G401 (cell line): ENCODE measurements at places on chromosomes 1 and 21.

GRCh38 chr1:218156595-218156994 is 128.5 kb upstream of the RRP15 start:
- no peak for DNase-seq

GRCh38 chr1:47727697-47728085 is 269.5 kb downstream of the TRABD2B start:
- DNase-seq = no peak

- DNase-seq = no peak
Observed at GRCh38 chr1:112172294-112172882, 182.9 kb upstream of the KCND3 start.

DNA sequence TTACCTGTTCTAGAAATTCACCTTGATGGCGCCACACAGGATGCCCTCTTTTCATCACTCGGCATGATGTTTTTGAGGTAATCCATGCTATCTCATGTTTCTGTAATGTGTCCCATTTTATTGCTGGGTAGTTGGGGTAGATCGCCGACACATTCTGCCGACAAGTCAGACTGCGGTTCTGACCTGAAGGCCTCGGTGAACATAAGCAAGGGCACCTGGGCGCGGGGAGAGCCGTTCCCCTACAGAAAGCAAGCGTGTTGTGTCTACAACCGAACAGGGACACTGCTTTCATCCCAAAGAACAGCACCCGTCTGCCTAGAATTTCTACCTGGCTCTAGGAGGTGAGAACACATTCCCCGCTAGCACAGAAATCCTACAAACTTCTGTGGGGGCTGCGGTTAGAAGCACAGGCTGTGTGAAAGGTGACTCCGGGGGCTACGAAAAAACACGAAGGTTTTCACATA is 149.2 kb downstream of the PPIAL4G start:
- DNase-seq = no peak

DNA sequence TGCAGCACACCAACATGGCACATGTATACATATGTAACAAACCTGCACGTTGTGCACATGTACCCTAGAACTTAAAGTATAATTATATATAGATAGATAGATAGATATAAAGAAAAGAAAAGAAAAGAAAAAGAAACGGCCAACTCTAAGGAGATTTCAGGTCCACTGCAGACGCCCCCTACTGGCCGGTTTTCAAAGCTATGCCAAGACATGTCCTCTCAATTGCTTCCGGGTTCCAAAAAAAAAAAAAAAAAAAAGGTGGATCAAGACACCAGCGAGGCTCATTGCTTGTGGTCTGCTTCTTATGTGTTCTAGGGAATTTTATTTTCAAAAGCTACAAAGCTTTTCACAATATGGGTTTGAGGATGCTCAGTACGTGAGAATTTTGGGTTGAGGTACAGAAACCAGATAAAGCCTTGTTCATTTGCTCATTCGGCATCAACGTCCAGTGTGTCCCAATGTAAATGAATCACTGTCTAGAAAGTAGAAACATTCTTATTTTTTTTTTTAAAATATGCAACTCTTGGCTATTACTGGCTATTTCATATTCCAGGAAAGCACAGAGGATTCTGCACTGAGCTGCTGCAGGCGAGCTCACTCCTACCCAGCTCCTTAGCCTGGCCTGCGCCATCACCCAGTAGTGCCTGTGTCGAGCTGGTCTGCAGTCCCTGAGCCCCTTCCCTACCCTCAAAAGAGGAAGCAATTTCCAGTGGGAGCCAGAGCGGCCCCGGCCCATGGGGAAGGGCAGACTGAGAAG is 643.0 kb downstream of the KIF26B start:
- no peak for DNase-seq

- DNase-seq = no peak
Observed at GRCh38 chr1:3676581-3677470, 24.5 kb downstream of the TP73 start.

- no peak for DNase-seq
Observed at GRCh38 chr1:43824795-43825194, 108.8 kb upstream of the ARTN start.

- no peak for DNase-seq
Observed at GRCh38 chr1:55466921-55467320, 251.8 kb upstream of the USP24 start.

GRCh38 chr1:189939967-189940366 is 537.7 kb downstream of the BRINP3 start:
- no peak for DNase-seq

DNA sequence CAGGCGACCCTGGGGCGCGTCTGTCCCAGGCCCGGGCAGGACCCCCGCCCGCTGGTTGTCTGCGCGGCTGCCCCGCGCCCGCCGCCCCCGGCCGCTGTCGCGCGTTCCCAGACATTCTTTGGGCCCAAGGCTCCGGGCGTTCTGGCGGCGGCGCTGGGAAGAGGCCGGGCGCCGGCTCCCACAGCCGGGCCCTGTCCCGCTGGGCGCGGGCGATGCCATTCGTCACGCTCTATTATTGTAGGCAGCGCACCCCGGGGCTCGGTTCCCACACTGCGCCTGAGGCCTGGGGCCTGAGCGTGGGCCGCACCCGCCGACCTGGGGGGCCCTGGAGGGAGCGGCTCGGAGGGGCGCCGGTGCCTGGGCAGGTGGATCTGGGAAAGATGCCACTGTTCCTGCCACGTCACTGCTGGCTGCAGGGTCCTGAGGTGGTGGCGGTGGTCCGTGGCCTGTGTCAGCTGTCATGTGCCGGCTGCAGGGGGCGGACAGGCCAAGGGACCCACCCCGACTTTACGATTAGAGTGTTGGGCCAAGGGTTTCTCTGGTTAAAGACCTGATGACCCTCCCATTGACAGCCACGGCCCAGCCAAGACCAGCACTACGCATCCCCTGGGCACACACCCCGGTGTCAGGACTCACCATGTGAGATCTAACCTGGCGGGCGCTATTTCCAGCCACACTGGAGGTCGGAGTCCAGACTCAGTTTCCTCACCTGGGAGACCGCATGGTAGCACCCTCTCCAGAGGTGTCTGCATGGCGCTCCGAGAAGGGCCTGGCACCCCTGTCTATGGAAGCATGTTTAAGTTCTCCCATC is 55.1 kb upstream of the ADARB1 start:
- DNase-seq = no peak

DNA sequence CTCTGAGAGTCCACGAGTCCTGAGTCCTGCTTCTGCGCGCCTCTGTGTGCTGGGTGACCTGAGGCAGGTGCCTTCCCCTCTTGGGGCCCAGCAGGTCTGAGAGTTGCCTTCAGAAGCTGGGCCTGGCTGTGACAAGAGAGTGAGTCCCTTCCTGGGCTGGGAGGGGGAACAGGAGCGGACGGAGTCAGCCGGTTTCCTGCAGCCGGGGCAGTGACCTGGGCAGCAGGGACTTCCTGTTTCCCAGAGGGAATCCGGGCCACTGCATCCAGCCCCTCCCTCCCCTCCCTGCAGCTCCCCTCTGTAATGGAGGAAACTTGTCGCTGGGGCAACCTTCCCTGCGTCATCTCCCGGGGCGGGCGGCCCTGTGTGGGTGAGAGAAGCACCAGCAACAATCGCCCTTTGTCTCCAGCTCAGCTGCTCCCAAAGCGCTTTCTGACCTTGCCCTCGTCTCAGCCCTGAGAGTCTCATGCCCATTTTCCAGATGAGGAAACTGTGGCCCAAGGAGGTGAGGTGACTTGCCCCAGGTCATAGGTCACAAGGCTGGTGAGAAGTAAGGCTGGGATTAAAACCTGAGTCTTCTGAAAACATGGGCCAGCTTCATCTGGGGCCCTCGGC is 61.1 kb downstream of the SDC3 start:
- DNase-seq = peak; percentile 8

DNA sequence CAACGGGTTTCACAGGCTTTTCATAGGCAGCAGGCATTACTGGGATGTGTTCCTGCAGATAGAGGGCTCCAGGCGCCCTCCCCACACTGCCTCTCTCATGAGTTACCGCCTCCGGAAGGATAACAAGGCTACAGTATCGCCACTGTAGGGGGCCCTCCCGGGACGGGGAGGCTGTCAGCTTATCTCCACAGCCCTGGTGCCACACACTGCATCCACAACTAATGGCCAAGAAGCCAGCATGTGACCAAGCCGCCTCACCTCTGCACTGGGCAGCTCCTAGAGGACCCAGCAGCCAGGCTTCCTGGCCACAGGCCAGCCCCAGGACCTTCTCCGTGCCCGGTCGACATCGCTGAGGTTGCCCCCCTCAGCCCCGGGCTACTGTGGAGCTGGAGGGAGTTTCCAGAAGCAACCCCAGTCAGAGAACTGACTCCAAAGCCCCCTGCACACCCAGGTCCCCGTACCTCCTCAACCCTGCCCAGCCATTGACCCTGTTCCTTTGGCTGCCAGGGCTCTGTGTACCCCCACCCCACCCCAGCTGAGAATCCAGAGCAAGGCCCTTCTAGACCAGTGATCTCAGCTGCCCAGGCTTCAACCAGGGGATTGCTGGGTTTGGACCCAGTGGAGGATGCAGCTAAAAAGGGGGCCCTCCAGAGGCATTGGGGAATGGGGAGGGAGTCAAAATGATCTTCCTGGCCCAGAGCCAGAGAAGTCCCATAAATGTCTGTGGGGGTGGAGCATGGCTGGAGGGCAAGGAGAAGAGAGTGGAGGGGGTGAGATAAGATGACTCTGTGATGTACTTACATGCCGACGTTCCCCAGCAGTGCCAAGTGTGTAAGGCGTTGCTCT is 45.0 kb downstream of the NEK2 start:
- no peak for DNase-seq

DNA sequence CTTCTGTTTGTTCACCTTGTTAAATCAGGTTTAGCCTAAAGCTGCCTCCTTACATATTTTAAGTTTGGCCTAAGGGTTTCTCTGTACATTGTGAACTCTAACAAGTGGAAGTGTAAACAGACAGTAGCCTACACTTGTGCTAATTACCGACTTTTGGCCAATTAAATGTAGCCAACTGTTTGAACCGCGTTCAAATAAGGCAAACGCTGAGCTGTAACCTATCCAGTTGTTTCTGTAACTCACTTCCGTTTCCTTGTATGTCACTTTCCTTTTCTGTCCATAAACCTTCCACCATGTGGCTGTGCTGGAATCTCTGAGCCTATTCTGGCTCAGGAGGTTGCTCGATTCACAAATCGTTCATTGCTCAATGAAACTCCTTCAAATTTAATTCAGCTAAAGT is 8.0 kb upstream of the FCAMR start:
- no peak for DNase-seq

- DNase-seq = no peak
Observed at GRCh38 chr1:18676332-18676781, 45.7 kb downstream of the PAX7 start.

DNA sequence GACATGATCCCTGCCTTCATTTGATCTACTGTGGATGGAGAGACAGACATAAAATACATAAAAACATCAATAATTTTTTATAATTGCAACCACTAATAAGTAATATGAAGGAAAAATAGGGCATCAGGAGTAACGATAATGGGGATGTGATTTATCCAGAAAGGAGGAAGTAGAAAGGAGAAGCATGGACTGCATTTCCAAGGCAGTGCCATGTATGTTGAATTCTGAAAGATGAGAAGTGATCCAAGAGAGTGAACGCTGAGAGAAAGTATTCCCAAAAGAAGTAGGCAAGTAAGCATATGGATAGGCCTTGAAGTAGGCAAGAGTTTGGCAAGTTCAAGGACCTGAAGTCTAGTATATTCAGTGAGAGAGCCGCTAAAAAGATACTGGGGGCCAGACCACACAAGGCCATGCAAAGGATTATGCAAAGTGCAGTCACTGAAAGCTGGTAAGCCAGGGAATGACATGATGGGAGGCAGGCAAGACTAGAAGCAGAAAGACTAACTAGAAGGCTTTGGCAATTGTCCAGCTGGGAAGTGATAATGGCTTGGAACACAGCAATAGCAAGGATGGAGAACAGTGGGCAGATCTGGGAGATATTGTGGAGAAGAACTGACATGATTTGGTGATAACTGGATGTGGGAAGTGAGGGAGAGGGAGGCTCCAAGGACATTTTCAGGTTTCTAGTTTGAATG is 85.9 kb downstream of the TM2D1 start:
- DNase-seq = no peak

DNA sequence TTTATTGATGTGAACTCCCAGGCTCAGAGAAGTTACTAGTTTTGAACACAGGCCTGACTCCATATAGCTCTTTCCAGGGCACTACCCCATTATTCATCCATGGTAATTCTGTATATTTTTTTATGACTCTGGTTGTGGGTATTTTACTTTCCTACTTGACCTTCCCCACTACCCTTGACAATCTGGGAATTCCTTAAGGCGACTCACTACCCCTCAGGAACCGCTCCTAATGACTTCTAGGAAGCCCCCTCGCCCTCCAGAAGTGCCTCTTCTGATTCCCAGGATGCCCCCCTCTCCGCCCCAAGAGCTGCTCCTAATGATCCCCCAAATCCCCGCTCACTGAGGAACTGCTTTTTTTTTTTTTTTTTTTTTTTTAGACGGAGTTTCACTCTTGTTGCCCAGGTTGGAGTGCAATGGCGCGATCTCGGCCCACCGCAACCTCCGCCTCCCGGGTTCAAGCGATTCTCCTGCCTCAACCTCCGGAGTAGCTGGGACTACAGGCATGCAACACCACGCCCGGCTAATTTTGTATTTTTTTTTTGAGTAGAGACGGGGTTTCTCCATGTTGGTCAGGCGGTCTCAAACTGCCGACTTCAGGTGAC is 972 bp upstream of the KDM4A start:
- DNase-seq = no peak

- DNase-seq = no peak
Observed at GRCh38 chr21:17784604-17785402, 34.4 kb downstream of the C21orf91 start.

DNA sequence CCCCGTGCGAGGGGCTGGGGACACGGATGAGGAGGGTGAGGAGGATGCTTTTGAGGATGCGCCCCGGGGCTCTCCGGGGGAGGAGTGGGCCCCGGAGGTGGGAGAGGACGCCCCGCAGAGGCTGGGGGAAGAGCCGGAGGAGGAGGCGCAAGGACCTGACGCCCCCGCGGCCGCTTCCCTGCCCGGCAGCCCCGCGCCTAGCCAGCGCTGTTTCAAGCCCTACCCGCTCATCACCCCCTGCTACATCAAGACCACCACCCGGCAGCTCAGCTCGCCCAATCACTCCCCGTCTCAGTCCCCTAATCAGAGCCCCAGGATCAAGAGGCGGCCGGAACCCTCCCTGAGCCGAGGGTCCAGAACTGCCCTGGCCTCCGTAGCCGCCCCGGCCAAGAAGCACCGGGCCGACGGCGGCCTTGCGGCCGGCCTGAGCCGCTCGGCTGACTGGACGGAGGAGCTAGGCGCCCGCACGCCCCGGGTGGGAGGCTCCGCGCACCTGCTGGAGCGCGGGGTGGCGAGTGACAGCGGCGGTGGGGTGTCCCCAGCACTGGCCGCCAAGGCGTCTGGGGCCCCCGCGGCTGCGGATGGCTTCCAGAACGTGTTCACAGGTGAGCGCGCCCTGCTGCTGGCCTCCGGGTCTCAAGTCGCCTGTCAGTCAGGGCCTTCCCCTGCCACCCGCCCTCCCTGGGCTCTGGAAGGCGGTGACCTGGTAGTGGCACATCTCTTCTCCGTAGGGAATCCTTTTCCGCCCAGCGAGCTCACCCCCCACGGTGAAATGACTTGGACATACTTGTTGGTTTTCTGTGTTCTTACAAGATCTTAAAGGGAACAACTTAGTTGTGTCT is 1.7 kb downstream of the FMN2 start:
- peak; percentile 46 for DNase-seq
